ENCODE measurements at places on chromosomes 6 and 20.

- DNase-seq, result no peak
These were observed 128.5 kb upstream of the ENPP5 start for GRCh38 chr6:46299253-46299652.

DNA sequence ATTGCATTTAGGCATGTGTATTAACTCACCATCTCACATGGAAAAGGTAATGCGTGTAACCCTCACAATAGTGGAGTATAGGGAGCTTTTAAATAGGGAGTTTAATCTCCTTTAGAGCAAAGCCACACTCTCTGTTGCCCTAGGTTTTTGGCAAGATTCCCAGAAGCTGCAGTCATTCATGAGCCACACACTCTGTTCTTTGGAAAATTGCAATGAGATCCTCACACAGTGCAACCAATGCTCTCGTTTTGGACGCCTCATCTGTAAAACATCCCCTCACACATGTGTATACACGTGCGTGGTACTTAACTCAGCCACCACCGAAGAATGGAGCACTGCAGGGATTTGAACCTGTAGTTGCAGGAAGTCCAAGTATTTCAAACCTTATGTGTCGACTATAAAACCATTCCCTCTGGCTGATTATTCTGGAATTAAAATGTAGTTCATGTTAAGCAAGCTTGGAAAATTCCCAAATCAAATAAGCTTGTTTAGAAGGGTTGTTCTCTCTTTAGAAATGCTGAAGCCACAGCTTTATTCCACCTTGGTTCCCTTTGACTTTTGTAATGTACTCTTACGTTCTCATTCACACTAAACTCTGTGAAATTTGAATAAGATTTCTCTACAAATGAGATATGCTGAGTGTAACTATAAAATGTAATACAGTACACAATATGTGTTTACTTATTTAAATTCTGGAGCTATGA is 489.8 kb upstream of the MANEA start:
- no peak for DNase-seq

DNA sequence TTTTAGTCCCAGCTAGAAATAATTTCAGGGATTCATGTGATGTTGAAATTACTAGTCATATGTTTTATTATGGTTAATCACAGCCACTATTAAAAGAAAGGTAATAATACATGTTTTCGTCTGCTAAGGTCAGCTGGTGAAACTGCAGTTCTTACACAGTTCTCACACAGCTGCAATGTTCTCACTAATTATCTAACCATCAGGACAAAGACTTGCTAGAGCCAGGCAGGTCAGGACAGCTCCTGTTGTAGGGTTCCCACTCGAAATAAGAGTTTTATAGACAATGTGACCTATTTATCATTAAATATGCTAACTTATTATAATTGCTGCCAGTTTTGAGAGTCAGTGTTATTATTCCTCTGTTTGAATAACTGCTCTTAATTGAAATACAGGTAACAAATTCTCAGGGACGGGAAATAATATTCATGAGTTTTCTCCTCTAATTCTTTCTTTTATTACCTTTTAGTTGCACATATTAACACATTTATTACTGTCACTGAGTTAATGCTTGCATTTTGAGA is 97.9 kb downstream of the GJA1 start:
- no peak for DNase-seq

DNA sequence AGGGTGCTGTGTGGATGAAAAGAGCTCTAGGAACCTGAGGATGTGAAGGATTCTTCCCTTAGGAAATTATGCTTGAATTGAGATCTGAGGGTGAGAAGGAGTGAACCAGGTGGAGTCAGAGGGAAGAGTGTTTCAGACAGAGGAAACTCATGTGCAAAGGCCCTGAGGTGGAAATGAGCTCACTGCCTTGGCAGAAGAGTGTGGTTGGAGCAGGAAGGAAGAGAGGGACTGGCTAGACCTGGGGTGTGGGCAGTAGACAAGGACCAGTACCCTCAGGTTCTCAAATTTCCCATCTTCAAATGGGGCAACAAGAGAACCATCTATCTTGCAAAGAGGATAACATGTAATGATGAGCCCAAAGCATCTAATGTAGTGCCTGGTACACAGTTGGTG is 24.0 kb upstream of the GTSF1L start:
- DNase-seq, result no peak

- DNase-seq, result no peak
These were observed 40.6 kb downstream of the DTNBP1 start for GRCh38 chr6:15622045-15622740.

- DNase-seq, result no peak
These were observed 56.0 kb downstream of the APCDD1L start for GRCh38 chr20:58459058-58459750.

DNA sequence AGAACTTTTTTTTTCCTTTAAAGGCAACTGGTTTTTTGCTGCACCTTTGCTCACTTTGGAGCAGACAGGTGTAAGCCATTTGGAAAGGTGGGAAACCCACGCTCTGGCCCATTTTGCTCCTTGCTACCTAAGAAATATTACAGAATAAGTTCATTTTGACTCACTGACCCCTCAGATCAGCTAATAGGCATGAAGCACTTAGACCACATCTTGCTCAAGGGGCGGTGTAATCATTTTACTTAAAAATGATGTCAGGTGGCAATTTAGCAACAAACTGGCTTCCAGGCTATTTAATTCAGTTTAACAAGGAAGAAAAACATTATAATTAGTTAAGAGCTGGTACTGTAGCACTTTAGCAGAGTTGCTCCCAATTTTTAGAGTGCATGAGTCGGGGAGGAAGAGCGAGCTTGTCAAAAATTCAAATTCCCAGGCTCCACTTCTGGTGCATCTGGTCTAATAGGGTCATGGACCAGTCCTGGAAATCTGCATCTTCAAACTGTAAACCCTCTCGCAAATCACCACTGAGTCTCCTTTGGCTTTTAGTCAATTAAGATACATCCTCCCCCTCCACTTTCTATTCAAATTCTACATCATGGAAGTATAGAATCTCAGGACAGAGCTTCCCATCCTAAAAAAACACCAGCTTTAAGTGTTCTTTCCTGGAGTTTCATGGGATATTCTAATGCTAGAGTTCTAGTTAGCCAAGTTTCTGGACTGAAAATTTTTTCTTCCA is 38.2 kb downstream of the JAG1 start:
- no peak for DNase-seq

All from anterior cingulate cortex (tissue), 58 donors.